ENCODE measurements at places on chromosomes 5 and 9. TPM values are rescaled to one million over a fixed set of nuclear protein-coding genes. Genes with fewer than 3 reads are reported as not detected.

DNA sequence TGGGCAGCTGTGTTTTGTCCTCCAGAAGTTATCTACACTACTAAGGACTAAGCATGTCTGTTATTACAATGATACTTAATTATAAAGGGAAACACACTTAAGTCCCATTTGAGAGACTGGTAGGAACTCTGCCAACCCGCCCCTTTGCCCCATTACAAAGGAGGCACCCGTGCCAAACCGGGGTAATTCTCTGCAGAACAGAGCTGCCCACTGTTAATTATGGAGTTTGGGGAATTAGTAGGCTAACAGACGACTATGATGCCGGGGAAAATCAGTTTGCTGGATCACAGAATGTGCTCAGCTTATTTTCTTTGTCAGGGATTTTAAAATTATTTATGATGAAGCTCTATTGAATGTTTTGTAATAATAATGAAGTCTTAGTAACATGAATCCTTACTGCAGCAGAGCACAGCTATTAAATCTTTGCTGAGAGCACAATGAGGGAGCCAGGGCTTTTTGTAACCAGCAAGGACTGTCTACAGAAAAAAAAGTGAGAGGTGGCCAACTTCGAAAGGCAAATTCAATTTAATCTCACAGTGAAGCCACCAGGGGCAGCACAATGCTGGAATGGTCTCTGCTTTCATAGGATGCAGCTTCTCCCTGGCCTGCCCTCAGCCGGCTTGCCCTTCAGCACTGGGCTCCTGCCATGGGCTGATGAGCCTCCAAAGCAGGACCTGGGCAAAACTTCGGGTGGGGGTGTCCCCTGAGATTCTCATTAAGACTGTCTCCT, 134.5 kb downstream of the GNAQ start:
- no peak for ATAC-seq

GRCh38 chr5:92769978-92770377, 811.0 kb downstream of the NR2F1-AS1 start:
- no peak for ATAC-seq

The ECSCR gene
- total RNA-seq = 30.8 TPM

GRCh38 chr5:102754767-102755431, at the start of gene PAM:
Gene PAM (plus strand): TSS chr5:102755305. CDS start chr5:102866196, 110,891 bp downstream.
- ATAC-seq = peak; percentile 88

Measured in gastroesophageal sphincter (tissue), 4 donors.